Eye (tissue), 1 donor: ENCODE measurements at places on chromosomes 6 and 20.

DNA sequence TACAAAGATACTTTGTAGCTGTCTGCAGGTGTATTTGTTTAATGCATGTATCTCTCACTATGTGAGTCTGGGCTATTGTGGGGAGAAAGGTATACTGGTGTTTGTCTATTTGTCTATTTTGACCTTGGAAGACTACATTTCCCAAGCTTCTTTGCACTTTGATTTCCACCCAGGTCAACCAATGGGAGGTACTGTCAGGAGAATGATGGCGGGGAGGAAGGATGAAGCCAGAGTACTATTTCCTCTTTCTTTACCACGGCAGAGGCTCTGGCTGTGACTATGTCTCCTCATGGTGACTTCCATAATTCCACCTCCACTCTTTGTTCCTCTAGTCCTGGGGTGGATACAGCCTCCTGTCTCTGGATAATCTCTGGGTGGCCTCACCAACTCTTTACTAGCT, 23.1 kb downstream of the LBP start:
- DNase-seq, result no peak

GRCh38 chr6:154511791-154512190, 1.3 kb upstream of the CNKSR3 start:
- DNase-seq, result no peak

- peak; percentile 62 for DNase-seq
Observed at GRCh38 chr20:17969884-17970409, 1.1 kb downstream of the MGME1 start.

DNA sequence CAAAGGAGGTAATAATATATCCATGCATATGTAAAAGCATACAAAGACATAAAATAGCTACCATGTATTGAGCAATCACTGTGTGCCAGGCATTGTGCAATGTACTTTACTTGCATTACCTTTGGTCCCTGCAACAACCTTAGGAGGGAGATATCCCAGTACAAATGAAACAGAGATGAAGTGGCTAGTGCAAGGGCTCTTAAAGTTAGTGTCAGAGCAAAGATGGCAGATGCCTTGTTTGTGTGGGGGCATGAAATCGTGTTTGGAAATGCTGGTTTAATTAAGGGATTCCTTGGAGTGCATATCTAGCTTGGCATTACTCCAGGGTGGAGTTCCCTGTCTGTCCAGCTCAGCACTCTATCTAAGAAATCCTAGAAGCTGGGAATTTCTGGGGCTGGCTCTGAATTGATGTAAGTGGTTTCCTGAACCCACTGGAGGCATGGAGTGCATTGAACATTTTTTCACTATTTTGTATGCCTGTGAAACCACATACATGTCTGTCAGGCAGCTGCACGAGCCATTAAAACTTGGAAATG, 9.8 kb downstream of the PAQR8 start:
- no peak for DNase-seq

GRCh38 chr6:95654176-95654575, 76.8 kb downstream of the MANEA start:
- DNase-seq, result no peak

DNA sequence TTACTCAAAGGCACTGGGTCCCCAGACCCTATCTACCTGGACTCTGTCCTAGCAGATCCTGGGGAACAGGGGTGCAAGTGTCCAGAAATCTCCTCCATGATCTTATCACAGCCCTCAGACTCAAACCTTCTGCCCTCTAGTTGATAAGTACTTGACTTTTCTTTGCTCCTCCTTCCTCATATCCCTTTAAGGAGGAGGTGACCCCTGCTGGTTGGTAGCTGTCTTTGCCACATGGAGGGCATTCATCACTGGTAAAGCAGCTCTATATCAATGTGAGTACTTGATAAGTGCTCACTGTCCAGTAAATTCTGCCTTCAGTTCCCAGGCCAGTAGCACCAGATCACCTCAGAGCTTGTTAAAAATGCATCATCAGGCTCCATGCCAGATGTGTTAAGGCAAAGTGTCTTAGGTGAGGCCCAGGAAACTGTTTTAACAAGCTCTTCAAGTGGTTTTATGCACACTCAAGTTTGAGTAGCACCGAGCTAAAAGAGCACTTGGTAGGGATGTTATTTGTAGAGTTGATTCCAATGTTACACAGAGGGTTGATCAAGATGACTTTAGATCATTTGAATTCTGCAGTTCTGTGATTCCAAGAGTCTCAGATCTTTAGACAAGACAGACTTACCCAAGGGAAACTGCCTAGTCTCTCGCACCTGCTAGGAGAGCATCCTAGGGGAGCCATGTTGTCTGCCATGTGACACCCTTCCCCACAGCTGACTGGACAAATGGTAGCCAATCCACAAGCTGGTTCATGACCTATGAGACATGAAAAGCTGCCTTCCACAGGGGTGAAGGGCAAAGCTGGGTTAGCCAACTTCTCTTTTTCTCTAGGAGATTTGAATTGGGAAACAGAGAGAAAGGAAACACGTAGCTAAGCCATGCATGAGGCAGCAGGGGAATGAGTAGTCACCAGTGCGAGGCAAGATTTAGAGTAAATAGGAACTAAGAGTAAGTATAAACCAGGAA, 18.6 kb downstream of the TREML2 start:
- DNase-seq, result peak; percentile 25

DNA sequence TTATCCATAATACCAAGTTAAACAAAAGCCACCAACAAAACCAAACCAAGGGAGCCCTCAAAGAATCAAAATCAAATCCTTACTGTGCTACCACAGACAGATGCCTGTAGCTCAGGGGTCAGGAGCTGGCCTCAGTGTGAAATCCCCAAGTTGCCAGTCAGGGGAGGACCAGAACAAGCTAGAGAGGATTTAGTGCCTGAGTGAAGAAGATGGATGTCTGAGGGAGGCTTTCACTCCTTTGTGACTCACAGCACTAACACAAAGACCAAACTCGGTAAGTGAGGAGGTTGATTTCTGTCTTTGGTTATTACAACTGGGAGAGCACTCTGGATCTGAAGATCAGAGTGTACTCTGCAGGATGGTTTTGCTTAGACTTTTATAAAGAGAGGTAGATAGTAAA, 189.9 kb upstream of the ZNF184 start:
- no peak for DNase-seq

DNA sequence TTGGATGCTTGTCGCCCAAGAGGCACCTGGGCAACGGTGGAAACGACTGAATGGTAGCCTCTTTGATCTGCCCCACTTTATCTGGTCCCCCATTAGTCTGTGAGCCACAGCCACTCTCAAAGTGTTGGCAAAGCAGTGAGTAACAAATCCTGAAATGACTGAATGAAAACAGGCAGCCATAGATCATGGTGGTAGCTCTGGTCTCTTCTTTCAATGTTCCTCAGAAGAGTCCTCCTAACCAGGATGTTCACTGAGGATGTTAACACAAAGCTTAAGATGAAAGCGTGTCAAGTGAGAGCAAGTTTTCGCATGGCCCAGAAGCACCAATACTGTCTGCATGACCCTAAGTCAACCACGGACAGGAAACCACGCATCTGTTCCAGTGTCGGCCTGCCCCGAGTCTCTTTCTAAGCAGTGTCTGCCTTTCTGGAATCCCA, 107.3 kb downstream of the IRF4 start:
- DNase-seq, result no peak

DNA sequence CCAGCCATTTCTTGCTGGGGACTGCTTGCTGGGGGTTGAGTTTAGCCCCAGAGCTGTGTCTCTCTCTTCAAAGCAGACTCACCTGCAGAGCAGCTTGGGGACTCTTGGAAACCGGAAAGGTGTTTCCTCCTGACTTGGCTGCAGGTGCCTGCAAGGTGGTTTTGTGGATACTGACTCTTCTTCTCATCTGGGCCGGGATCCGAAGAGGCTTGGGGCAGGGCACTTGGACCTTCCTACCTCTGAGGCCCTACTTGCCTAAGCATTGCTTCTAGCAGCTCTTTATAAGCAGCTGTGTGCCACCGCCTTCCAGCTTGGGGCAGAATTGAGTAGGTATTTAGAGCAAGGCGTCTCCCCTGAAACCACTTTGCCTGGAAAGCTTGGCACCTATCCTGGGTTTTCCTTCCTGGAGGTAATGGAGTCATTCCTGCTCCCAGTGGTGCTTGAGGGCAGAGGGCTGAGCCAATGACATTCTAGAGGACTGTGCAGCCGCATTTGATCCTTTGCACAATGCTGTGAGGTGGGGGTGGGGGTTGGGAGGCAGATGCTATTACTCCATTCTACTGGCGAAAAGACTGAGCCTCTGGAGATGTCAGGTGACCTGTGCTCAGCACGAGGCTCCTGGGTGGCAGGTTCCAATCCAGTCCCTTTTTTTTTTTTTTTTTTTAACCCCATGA, 3.4 kb upstream of the CTSZ start:
- no peak for DNase-seq

GRCh38 chr20:45067558-45067957, 33.4 kb downstream of the KCNS1 start:
- no peak for DNase-seq

DNA sequence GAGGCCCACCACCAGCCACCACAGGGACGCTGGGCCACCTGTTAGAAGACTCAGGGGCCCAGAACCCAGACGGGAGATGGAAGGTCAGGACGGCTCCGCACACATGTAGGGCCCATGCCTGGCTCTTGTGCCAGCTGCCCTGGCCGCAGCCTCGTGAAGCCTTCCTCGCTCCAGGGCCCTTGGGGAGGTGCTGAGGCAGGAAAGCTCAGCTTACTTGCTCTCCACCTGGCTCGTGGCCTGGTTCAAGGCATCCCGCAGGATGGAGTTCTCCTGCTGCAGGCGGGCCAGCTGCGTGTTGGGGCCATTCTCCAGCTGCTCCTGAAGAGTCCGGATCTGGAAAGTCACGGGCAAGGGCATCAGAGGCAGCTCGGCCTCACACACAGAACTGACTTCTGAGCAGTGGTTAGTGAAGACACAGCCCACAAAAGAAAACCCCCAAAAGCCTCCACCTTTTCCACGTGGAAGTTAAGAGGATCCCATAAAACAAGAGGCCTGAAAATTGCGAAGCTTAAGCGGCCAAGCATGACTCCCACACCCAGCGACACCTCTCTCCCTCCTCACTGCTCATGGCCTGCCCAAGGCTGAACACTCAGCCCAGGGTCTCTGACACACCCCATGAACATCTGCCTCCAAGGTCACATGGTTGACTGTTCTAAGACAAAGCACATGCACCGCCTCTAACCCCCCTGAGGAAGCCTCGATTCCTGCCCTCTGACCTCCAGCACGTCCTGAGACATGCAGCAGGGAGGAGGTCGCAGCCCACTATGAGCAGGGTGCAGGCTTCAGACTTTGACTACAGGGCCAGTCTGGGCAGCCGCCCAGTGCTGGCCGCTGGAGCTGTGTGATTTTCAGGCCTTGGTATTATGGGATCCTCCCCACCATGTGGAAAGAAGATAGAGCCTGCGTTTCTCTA, 46.5 kb downstream of the RRBP1 start:
- DNase-seq, result peak; percentile 53

DNA sequence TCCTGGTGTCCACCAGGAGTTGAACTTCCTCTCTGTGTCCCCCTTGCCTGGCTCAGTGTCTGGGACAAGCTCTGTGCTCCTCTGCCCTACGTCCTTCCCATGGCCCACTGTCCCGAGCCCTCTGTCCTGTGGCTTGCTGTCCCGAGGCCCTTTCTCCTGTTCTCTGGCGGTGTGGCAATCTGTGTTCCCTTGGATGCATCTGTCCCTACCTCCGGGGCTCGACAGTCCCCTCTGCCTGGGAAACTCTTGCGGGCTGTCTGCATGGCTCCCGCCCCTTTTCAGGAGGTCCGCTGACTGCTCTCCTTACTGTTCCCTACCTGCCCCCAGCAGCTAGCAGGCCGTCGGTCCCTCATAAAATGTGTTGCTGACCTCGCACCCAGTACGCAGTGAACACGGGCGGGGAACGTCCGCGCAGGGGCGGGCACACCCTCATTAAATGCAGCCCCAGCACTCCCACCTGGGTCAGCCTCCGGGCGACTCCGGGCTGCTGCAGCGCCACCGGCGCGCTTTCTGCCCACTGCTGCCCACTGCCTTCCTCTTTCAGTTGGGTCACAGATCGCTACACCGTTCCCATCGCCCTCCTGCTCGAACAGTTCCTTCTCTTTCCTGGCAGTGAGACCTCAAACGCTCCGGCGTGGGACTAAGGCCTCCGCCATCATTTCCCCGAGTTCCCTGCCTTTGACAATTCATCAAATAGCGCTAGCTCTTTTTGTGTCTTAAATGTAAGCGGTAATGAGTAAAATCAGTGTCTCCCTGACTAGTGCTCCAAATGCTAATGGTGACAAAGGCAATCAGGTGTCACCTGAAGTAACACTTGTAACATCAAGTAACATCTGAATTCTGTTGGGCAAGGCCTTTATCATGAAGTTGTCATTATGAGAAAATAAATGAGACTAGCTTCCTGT, 60.5 kb downstream of the RSPH3 start:
- DNase-seq, result peak; percentile 35

GRCh38 chr6:158026901-158027589, 45.4 kb downstream of the SYNJ2 start:
- DNase-seq, result no peak

- no peak for DNase-seq
Observed at GRCh38 chr6:170094686-170095272, 196.1 kb downstream of the DLL1 start.

DNA sequence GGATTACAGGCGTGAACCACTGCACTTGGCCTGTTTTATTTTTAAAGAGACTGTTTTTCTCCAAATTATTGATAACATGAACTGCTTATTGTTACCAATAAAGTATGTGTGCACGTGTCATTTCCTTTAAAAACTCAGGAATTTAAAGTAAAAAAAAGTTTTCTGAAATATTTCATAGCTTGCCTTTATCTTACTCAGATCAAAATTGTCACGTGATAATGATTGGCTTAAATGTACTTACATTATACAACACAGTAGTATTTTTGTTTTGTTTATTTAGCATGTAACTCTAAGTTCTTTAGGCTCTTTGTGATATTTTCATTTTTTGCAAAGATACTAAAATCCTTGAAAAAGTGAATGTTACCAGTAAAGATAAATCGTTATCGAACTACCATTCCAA, 174.1 kb downstream of the ZFAND3 start:
- no peak for DNase-seq

GRCh38 chr6:18260448-18261106, 3.8 kb downstream of the DEK start:
- no peak for DNase-seq

DNA sequence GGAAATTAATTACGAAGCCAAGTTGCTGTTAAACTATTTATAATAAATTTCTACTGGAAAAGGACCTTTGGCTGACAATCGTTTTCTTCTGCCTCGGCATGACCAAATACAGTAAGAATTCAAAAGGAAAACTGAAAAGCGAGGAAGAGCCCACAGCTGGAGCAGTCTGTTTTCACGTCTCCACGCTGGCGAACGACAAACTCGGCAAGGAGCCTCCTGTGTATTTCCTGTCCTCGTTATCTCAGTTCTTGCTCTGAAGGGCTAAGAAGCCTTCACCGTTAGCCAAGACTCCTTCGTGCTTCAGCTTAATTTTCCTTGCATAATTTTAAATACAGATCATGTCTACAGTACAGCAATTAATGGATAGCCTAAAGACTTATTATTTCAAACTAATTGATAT, 214.3 kb upstream of the PLCB4 start:
- peak; percentile 43 for DNase-seq

DNA sequence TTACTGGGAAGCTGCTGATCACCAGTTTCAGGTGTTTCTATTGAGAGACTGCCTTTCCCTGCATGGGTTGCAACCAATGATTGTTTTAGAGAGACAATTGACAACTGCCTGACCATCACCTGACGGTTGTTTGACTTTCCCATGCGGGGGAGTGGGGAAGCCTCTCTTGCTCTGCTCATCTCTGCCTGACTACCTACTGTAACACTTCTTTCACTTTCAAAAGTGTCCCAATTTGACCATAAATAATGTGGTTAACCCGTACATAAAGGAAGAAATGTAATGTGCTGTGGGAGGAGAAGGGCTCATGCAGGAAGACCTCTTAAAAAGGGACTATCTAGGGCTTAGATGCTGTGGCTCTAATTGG, 122.1 kb upstream of the PHACTR1 start:
- DNase-seq, result no peak

GRCh38 chr6:91083211-91083610, 496.3 kb upstream of the MAP3K7 start:
- DNase-seq, result peak; percentile 8
